CD4-positive, alpha-beta T cell treated with Interferon gamma for 1 hour (primary cell): ENCODE measurements at places on chromosomes 11 and 22.
A peak's percentile ranks its signal among the peaks of the same experiment; 100 is the strongest.

GRCh38 chr11:87030458-87031054 is 7.2 kb upstream of the TMEM135 start:
- DNase-seq = no peak

DNA sequence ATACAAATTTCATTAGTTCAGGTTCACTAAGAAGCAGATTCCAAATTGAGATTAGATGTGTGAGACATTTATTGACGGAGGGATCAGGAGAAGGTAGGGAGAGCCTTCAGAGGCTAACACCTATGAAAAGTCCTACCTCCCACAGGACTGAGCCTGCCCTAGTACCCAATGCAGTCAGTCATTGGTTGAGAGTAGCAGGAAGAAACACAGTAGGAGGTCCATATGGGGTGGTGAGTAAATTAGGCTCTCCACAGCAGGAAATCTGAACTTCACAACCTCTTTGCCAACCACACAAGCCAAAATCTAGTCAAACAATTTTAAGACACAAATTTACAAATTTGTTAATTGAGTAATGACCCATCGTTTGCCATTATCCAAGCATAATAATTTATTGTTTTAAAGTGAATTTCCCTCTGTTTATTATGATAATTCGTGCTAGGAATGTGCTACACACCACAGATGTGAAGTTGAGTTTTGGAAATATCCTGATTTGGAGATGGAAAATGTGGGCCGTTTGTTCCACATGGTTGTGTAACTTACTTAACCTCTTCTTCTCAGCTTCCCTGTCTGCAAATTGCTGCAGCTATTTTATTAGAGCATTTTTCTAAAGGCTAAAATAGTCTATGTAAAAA is 542.1 kb downstream of the ETS1 start:
- no peak for DNase-seq

GRCh38 chr11:26188554-26188953 is 143.4 kb upstream of the ANO3 start:
- DNase-seq = no peak

- DNase-seq = peak; percentile 84
Measured at GRCh38 chr11:45930031-45930794, 7.8 kb downstream of the LARGE2 start.

GRCh38 chr22:49576241-49577141 is 251.2 kb downstream of the BRD1 start:
- no peak for DNase-seq

DNA sequence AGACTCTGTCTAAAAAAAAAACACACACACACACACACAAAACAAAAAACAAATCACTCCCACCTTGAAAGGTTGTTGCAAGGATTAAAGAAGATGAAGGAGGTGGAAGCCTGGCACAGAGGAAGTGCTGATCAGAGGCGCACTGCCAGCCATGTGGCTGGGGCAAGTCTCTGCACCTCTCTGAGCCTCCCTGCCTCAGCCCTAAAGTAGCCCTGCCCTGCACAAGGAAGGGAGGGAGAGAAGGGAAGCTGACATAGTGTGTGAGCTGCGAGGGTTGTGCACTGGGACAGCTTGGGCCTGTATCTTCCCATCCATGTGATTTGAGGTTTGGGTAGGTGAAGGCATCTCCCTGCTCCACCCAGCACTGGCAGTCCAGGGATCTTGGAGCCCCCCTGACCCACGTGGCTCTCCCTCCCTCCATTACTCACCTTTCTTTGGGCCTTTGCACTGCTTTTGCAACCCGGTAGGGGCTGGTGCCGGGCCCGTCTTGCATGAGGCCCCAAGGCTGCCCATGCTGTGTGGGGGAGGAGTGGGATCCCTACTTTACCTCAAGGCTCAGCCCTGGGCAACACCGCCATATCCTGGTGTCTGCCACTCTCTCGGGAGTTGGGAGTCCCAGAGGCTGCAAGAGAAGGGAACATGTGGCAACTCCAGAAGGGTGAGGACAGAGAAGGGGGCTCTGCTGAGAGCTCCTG is 30.5 kb downstream of the IFT27 start:
- DNase-seq = no peak

DNA sequence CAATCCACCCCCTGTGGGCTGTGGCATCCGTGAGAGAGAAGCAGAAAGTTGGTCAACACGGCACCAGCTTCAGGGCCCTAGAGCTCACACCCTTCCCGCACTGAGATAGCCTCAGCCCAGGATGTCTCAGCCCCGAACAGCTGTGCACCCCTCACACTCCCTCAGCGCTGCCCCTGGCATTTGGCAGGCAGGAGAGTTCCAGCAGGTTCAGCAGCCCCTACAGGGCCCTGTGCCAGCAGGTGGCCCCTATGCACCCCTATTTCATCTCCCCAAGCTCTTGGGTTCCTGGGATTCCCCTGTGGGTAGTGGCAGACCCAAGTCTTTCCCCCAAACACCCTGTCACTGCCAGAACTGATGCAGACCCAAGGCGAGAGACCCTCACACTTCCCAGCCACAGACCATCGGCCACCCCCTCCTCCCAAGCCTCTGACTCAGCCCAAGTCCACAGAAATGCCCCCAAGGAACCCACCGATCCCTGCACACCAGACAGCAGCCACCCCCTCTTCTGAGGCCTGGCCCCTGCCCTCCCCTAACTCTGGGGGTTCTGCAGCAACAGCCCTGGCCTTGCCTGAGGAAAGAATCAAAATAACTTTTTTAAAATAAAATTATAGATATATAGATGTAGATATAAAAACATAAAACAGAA is 183.6 kb downstream of the IGLL1 start:
- no peak for DNase-seq

GRCh38 chr22:19085233-19085718 is 36.9 kb downstream of the DGCR2 start:
- no peak for DNase-seq

GRCh38 chr11:83862691-83863090 is 576.5 kb upstream of the CCDC90B start:
- no peak for DNase-seq

DNA sequence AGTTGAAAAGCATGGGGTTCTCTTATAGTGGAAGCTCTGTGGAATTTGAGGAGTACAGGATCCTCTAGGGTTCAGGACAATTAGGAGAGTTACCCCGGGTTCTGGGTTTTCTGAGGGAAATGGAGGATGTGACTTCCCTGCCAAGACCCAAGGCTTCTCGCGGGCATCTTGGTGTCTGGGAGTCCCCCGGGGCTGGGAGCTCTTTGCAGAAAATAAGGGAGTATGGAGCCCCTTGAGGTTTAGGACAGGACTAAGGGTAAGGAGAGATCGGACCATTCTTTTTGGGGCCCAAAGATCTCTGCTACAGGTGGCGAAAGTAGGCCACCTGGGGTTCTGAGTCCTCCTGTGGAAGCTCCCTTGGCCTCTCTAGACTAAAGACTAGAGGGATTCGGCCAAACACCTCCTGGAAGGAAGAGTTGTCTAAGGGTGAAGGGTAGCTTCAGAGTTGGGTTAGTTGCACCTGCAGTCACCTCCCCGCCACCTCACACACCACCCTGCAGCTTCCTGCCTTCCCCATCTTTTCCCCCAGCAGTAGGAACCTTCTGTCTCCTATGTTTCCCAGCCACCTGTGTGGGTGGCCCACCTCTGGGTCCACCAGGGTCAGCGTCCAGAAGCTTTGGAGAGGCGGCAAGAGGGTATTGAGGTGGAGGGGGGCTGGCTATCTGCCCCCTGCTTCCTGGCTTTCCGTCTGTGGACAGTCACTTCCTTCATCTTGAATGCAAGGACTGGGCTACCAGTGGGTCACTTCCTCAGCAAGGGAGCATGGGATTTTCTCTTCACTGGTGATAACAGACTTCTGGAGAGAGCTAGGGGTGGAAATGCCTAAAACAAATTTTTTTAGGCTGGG is 908 bp downstream of the LIMK2 start:
- no peak for DNase-seq

DNA sequence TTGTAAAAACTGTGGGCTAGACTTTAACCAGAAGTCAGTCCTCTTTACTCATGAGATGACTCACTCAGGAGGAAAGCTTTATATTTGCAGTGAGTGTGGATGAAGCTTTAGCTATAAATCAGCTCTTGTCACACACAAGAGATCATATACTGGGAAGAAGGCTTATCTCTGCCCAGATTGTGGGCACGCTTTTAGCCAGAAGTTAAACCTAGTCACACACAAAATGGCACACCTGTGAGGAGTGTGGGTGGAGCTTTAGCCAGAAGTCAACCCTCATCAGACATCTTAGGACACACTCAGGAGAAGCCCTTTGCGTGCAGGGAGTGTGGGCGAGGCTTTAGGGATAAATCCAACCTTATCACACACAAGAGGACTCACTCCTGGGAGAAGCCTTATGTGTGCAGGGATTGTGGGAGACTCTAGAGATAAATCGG is 706.9 kb upstream of the LUZP2 start:
- no peak for DNase-seq

DNA sequence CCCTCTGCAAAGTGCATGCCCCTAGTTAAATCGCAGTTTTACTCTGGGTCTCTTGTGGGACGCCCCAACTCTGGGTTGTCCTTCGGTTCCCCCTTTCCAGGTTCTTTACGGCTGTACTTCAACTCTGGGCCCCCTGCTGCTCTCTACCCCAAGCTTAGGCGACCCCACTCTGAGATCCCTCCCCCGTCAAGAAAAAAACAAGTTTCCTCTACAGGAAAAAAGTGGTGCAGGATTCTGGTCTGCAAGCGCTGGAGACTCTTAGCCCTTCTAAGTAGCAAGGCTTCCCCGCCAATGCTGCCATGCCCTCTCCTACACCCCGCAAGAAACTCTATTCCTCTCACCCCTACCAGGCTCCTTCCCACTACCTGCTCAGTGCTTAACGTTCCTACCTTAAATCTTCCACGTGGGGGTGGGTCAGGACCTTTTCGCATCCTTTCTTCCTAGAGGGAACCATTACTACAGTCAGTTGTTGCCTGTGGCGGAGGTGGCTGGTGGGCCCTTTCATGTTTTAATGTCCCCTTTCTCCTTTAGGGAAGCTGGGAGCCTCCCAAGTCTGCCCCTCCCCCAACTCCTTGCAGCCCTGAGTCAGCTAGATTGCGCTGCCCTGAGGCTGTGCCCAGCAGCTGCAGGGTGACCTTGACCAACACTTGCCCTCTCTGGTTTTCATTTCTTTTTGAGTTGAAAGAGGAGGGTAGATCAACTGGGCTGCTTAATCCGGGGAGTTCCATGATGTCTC is 1.4 kb downstream of the NEFH start:
- DNase-seq = no peak

DNA sequence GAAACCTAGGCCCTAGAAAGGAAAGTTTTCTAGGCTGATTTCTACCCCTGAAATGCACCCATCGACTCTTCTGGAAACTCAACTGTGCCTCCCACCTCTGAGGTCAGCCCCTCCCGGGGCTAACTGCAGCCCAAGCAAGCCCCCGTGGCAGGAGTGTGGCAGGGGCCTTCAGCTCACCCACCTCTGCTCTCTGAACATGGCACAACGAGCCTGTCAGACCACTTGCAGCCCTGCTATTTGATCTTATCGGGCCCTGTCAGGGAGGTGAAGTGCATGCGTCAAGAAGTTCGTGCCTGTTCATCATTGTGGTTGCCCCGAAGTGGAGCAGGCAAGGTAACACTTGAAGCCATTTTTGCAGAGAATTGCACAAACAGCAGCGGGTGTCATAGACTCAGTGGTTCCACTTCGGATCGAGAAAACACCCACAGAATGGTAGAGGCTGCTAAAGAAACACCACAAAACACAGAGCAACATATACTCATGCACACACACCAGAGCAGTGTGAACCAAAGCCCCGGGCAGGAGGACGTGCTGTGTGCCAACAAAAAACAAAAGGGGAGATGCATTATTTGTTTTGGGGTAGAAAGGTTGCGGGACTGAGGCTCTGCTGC is 262.7 kb downstream of the ETS1 start:
- peak; percentile 88 for DNase-seq

DNA sequence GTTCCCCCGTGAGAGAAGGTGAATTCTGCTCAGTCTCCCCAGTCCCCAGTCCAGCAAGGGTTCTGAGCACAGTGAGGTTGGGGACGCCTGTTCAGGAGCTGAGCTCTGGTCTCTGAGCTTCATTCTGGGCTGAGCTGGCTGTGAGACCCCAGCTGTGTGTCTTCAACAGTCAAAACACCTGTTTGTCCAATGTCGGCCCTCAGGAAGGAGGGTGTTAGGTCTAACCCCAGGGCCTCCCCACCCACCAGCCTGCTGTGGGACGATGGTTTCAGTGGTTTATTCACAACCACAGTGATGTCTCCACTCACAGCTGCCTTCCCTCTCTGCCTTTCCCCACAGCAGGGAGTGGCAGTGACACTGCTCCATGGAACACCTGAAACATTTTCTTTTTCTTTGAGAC is 1282.9 kb downstream of the TBC1D22A start:
- no peak for DNase-seq

- no peak for DNase-seq
Measured at GRCh38 chr11:19951558-19952115, 208.6 kb downstream of the DBX1 start.
